ENCODE measurements at places on chromosomes 5 and 9. TPM values are rescaled to one million over a fixed set of nuclear protein-coding genes. Genes with fewer than 3 reads are reported as not detected.

OCLN gene
- 1.1 TPM for total RNA-seq

PTPRD gene
- not detected for total RNA-seq

GPRIN1 gene
- total RNA-seq = 5.3 TPM

DNA sequence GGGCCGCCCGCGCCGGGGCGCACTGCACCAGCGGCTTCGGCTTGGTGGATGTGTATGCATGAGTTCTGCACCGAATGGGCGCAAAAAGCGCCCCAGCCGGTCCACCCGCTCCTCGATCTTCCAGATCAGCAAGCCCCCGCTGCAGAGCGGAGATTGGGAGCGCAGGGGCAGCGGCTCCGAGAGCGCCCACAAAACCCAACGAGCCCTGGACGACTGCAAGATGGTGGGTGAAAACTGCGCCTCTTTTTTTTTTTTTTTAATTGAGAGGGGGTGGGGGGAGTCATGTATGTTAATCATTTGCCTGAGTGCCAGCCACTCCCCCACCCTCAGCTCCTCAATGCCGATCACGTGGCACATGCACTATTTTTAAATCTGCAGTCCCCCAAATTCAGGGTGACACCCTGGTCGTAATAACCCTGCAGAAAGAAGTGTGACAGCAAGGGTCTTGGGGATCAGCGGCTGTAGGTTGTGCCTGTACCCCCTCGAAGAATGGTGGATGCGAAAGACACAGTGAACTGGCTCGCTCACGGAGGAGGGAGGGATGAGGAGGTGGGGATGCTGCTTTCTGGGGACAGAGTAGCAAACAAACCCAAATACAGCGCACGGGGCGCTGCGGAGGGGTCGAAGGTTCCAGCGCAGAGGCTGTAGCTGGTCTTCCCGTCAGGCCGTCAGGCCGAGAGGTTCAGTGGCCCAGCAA, 900 bp downstream of the RGS7BP start:
- DNase-seq = no peak

GRCh38 chr5:180209137-180209581, at the start of gene RASGEF1C:
RASGEF1C (minus strand) TSS chr5:180209211; CDS start chr5:180138052, 71,159 bp downstream.
- DNase-seq = no peak

DNA sequence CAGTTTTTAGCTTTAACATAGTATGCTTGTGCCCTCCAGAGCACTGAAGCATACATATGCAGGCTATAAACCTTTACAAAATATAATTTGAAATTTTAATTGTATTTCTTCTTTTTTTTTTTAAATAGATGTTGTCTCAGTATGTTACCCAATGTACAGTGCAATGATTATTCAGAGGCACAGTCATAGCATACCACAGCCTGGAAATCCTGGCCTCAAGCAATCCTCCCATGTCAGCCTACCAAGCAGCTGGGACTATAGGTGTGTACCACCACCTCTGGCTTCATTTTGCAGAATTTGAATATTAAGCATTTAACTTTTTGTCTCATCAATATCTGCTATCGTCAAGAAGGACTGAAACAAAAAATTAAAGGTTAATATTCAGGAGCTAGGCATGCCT, 16.9 kb upstream of the ZNF782 start:
- no peak for DNase-seq

DNA sequence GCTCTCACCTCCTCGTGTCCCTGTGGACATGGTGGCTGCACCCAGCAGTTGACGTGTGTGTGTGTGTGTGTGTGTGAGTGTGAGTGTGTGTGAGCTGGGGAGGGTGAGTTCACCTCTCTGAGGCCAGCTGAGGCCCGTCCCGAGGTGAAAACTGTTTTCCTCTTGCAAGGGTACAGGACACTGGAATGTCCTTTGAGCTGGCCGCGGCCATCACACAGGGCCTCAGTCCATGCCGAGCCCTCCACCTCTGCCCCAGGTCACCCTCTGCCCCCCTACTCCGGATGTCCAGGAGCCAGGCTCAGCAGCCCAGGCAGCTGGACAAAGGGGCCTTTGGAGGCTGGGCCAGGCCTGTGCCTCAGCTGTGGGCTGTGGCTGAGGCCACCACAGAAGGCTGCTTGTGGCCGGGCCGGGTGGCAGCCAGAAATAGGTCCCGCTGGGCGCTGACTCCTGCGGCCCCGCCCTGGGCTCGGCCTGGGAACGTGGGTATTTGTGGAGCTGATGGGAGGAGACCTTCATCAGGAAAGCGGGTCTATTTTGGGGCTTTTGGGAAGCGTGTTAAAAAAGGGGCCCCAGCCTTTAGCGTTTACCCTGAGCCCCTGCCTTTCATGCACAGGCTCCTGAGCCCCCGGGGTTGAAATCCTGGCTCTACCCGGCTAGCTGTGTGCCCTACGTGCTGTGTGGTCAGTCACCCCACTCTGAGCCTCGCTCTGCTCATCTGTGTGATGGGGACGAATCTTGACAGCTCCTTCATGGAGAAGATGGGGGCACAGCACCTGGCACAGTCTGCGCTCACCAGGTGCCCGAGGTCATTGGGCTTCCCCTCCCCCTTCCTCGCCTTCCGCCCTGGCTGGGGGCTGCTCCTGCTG, 75.1 kb upstream of the IER5L start:
- no peak for DNase-seq

- no peak for DNase-seq
Measured at GRCh38 chr5:22908129-22908528, 55.0 kb upstream of the CDH12 start.

DNA sequence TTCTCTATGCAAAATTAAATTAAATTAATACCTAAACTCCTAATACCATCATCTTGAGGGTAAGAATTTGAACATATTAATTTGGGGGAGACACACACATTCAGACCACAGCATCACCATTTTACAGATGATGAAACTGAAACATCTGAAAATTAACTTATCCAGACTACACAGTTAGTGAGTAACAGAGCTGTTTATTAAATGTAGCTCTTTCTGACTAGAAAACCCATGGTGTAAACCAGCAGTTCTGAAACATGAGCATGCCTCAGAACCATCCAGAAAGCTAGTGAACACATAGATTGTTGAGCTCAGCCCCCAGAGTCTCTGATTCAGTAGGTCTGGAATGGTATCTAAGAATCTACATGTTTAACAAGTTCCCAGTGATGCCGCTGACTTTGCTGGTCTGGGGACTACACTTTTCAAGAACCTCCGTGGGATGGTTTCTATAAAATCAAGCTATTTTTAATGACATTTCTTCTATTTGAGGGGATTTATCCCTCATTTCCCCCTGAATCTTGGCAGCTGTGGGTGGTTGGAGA, 113.5 kb downstream of the RORB start:
- DNase-seq = no peak

GRCh38 chr9:81829195-81829882, 98.9 kb upstream of the SPATA31D4 start:
- no peak for DNase-seq

Measured in OCI-LY7 (cell line).